ENCODE measurements at places on chromosomes 4 and X. TPM values are rescaled to one million over a fixed set of nuclear protein-coding genes. Genes with fewer than 3 reads are reported as not detected.

GRCh38 chr4:185532293-185532692 lies 3.0 kb downstream of the PDLIM3 start:
- no peak for DNase-seq

GRCh38 chr4:1250527-1250812 lies 1.5 kb upstream of the CTBP1 start:
- DNase-seq: no peak

DNA sequence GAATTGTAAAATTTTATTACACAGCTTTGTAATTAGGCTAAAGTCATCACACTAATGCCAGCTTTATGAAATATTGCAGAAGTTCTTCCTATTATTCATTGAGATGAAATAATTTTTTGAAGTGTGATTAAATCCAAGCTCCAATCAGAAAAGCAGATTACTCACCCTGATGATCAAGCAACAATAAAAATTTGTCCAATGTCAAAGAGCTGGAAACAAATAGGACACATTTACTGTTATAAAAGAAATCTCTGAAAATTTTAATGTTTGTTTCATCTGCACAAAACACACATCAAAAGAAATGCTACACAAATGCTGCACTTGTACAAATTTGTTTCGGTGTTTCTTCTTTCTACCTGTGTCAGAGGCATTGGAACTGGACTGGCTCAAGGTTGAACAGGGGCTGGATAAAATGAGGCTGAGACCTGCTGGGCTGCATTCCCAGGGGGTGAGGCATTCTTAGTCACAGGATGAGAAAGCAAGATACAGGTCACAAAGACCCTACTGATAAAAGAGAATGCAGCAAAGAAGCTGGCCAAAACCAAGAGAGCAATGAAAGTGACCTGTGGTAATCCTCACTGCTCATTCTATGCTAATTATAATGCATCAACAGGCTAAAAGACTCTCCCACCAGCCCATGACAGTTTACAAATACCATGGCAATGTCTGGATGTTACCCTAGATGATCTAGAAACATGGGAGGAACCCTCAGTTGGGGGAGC lies 78.3 kb downstream of the GASK1B start:
- no peak for DNase-seq

- no peak for DNase-seq
Observed at GRCh38 chr4:6896035-6896434, 13.6 kb upstream of the TBC1D14 start.

DNA sequence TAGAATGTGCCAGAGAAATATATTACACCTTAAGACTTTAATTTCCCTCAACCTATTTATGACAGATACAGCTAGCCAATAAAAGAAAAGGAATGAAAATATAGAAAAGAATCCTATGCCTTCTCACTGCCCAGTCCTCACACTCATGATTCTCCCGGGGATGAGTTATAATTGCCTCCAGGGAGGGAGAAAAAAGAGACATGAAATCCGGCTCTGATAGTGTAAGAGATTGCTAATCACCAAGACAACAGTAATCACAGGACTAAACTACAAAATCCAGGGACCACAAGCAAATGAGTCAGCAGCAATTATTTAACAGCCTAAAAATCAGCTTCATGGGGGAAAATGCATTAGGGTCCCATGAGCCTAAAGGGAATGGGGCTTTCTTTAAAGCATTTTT lies 95.9 kb upstream of the DUSP21 start:
- DNase-seq: no peak

GRCh38 chr4:121696581-121697461 lies at the start of gene ANXA5:
ANXA5 (minus strand) TSS chr4:121696980; CDS start chr4:121696589, 391 bp downstream.
- peak; percentile 66 for DNase-seq

DNA sequence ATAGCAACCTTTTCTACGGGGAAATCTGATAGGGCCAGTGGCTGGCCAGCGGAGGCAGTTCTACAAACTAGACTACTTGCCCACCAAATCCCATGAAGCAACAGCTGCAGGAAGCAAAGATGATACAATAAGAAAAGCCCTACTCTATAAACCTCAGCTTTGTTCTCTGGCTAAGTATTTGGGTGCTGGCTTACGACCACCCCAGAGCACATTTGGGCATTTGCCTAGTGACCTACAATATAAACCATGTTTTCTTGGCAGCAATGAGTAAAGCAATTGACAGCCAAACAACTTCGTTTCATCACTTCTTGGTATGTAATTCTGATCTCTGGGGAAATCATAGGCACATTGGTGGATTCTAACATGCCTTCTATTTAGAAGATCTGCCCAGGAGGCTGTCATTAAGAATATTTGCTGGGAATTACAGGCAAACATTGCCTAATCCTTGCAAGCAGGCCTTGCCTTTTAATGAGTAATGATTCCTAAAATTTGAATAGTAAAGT lies 7.5 kb upstream of the LHFPL1 start:
- no peak for DNase-seq

The PCDH7 gene
- 8.0 TPM for total RNA-seq
